ENCODE measurements at places on chromosomes 7 and 10.

DNA sequence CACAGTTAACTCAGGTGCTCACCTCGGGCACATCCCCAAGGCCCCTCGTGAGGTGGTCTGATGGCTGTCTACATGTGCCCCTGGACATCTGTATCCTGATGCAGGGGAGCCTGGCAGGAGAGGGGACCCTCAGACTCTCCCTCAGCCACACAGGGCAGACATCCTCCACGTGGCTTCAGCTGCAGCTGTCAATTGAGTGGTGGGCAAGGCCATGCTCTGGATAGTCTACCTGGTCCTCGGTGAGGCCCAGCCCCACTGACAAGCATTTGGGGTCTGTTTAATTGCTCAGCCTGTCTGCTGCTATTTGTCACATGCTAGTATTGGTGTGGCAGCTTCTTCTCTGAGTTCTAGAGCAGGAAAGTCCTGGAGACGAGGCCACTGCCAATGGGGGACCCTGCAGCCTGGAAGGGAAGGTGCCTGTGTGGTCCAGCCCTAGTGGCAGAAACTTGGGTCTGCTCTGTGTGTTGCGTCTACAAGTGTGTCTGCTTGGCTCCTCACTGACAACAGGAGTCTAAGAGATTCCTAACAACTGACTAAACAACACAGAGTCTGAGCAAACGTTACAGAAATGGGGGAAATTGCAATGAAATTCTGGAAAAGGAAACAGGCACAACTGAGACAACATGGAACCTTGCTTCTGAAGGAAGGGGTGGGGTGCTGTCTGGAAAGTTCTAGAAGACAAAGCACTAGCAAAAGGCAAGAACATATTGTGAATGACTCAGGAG lies 59.3 kb upstream of the IGFBP3 start:
- no peak overlapping the region for H3K27ac ChIP-seq
- no peaks in the 10 kb centered on the region for H3K36me3 ChIP-seq
- no peaks in the 10 kb centered on the region for H3K27me3 ChIP-seq
- no peak overlapping the region for H3K4me3 ChIP-seq

- no peak overlapping the region for H3K27ac ChIP-seq
- no peaks in the 10 kb centered on the region for H3K36me3 ChIP-seq
- no peaks in the 10 kb centered on the region for H3K4me1 ChIP-seq
- no peaks in the 10 kb centered on the region for H3K27me3 ChIP-seq
Measured at GRCh38 chr7:78134256-78134655, 335.7 kb downstream of the PHTF2 start.

- no peaks in the 10 kb centered on the region for H3K27me3 ChIP-seq
- H3K27ac ChIP-seq, result no peak overlapping the region
- H3K4me3 ChIP-seq, result no peak overlapping the region
Measured at GRCh38 chr10:61841338-61841875, 60.1 kb upstream of the ARID5B start.

DNA sequence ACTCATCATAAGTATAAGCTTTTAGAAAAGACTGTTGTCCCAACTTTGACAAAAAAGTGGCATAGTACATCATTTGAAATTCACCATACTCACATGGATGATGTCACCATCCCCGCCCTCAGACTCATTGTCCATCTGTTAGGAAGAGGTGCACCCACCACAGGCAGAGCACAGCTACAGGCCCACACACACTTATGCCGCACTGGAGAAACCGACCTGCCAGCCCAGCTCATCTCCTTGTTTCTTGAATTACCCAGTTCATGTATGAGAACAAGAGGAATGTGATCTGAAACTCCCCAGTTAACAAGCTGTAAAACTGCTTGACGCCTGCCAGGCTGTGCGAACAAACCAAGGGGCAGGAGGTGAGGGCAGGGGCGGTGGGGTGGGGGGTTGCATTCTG lies 312.0 kb downstream of the DPP6 start:
- H3K4me1 ChIP-seq, result no peaks in the 10 kb centered on the region
- no peak overlapping the region for H3K4me3 ChIP-seq
- no peaks in the 10 kb centered on the region for H3K27me3 ChIP-seq
- H3K36me3 ChIP-seq, result no peaks in the 10 kb centered on the region
- DNase-seq, result no peak

GRCh38 chr10:59075576-59075975 lies 100.9 kb upstream of the PHYHIPL start:
- no peak for DNase-seq
- no peak overlapping the region for H3K4me3 ChIP-seq
- no peaks in the 10 kb centered on the region for H3K36me3 ChIP-seq
- no peak overlapping the region for H3K27ac ChIP-seq

- no peaks in the 10 kb centered on the region for H3K4me1 ChIP-seq
- no peak for DNase-seq
- H3K27ac ChIP-seq, result no peak overlapping the region
- no peaks in the 10 kb centered on the region for H3K36me3 ChIP-seq
- H3K4me3 ChIP-seq, result no peak overlapping the region
- no peaks in the 10 kb centered on the region for H3K27me3 ChIP-seq
Measured at GRCh38 chr7:18037609-18038008, 10.0 kb upstream of the PRPS1L1 start.

DNA sequence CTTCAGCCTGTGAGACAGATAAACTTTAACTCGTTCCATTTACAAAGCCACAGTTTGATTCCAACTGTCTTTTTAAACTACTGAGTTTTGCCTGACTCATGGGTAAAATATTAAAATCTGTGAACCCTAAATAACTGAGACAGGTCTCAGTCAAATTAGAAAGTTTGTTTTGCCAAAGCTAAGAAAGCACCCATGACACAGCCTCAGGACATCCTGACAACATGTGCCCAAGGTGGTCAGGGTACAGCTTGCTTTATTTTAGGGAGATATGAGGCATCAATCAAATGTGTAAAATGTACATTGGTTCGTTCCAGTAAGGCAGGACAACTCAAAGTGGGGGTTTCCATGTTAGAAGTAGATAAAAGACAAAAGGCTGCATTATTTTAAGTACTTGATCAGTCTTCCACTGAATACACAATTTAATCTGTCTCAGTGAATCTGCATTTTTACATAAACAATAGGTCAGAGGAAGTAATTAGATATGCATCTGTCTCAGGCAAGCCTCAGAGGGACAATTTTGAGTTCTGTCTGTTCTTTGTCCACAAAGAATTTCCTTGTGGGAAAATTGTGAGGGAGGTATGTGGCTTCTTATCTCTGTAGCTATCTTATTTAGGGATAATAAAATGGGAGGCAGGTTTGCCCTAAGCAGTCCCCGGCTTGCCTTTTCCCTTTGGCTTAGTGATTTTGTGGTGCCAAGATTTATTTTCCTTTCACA lies 11.0 kb upstream of the PIP start:
- H3K4me1 ChIP-seq, result no peaks in the 10 kb centered on the region
- no peak overlapping the region for H3K27ac ChIP-seq
- no peaks in the 10 kb centered on the region for H3K27me3 ChIP-seq

DNA sequence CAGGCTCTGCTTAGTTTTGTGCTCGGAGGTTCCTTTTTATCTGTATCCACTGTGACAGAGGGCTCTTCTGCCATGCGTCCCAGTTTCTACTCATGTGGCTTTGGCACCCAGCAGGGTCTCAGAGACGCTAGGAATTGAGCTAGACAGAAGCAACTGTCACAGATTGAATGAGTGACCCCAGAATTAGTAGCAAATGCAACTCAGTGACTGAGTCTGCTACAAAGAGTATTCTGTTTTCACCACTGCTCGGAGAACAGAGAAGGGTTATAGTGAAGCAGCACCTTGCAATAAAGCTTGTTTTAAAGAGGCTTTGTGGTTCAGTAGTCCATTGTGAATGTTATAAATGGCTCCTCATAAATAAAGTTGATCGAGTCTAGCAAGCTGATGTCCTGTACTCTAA lies 113.2 kb downstream of the DNAH11 start:
- no peak overlapping the region for H3K4me3 ChIP-seq
- DNase-seq, result no peak
- H3K4me1 ChIP-seq, result no peaks in the 10 kb centered on the region
- H3K27me3 ChIP-seq, result no peaks in the 10 kb centered on the region
- no peak overlapping the region for H3K27ac ChIP-seq
- no peaks in the 10 kb centered on the region for H3K36me3 ChIP-seq

DNA sequence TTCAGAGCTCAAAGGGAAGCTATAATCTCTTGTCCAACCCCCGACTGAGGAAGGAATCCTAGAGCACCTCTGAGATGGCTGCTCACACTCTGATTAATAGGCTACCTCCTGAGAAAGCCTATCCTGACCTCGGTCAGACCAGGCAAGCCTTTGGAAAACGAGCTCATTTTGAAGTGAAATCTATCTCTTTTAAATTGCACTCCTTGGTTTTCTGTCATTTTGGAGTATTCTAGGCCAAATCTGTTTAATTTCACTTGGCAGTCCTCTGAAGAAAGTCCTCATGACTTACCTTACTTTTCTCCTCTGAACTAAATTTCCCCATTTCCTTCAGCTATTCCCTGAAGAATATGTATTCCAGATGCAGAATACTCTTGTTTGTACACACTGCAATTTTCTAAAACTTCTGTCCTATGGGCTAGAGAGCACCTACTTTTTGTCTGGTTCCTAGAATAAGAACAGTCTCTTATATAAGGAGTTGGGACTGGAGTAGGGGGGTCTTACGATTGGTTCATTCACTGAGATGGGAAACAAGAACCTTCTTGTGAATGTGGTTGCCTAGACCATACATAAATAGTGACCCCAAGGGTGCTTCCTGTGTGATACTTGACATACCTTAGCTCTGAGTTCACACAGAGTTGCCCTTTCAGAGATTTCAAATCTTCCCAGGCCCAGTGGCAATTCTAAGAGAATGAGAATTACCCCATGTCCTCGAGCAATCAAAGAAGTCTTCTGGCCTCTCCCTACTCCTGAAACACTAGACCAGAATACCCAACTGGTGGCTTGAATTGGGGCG lies 31.9 kb upstream of the HPS1 start:
- no peak for DNase-seq
- H3K27ac ChIP-seq, result no peak overlapping the region
- H3K36me3 ChIP-seq, result no peaks in the 10 kb centered on the region

- H3K4me3 ChIP-seq, result no peak overlapping the region
- DNase-seq, result no peak
- H3K27ac ChIP-seq, result no peak overlapping the region
- H3K4me1 ChIP-seq, result no peaks in the 10 kb centered on the region
Measured at GRCh38 chr7:139667377-139667776, 110.4 kb downstream of the HIPK2 start.

- no peak overlapping the region for H3K4me3 ChIP-seq
- no peak overlapping the region for H3K27ac ChIP-seq
- H3K36me3 ChIP-seq, result no peaks in the 10 kb centered on the region
- H3K27me3 ChIP-seq, result no peaks in the 10 kb centered on the region
- DNase-seq, result no peak
- no peaks in the 10 kb centered on the region for H3K4me1 ChIP-seq
Measured at GRCh38 chr7:17546592-17546991, 248.1 kb downstream of the AHR start.

DNA sequence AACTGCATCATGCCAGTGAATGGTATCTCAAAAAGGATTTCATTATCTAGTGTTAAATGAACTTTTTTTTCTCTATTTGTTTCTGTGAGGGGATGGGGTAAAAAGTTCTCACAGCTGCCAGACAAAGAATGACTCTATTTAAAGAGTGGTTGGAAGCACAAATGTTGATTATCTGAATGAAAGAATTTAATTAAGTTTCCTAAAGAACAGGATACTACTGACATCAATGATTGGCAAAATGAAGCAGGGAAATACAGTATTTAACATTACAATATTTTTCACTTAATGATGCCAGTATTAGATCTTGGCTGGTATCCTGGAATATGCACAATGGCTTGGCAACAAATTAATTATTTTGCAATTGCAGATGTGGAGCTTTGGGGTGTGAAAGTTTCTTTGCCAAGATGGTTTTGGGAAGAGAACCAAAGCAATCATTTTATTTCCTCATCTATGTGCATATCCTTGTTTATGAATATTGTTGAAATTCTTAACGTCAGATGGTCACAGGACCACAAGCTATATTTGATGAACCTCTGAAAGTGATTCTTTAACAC lies 336.8 kb downstream of the ARL4A start:
- H3K36me3 ChIP-seq, result no peaks in the 10 kb centered on the region
- DNase-seq, result no peak
- no peaks in the 10 kb centered on the region for H3K27me3 ChIP-seq
- H3K27ac ChIP-seq, result no peak overlapping the region

DNA sequence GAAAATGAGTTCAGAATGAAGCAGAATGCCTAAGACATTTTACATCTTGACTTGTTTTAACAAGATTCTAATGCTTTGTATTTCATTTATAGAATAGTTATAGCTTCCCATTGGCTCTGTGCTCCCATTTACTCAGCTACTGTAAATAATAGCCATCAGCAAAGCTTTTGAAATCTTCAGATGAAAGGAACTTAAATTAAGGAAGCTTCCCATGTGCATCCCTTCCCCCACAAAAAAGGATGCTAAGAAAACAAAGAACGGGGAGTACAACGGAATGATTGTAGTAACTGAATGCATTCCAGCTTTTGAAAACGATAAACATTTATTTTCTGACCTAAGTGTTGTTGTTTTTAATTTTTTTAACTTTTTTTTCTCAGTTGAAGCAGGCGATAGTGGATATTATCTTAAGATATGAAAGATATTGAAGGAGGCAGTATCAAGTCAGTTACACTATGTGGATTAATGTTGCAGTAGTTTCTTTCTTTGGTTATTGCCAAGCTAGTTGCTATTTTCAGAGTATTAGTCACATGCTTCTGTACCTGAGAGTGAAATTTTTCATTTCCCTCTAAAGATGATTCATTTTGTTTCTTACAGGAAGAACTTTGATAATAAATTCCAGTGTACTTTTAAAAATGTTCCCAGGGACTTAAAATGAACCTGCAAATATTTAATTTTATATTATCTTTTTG lies 129.2 kb downstream of the KCND2 start:
- H3K27ac ChIP-seq, result no peak overlapping the region
- H3K4me1 ChIP-seq, result no peaks in the 10 kb centered on the region
- DNase-seq, result no peak
- no peaks in the 10 kb centered on the region for H3K27me3 ChIP-seq

Data from gastrocnemius medialis (tissue), 4 donors.